NCI-H2081 (cell line): ENCODE measurements at places on chromosomes 4 and X.

GRCh38 chr4:40747207-40747835 is 2.4 kb upstream of the NSUN7 start:
- peak; percentile 69 for DNase-seq

DNA sequence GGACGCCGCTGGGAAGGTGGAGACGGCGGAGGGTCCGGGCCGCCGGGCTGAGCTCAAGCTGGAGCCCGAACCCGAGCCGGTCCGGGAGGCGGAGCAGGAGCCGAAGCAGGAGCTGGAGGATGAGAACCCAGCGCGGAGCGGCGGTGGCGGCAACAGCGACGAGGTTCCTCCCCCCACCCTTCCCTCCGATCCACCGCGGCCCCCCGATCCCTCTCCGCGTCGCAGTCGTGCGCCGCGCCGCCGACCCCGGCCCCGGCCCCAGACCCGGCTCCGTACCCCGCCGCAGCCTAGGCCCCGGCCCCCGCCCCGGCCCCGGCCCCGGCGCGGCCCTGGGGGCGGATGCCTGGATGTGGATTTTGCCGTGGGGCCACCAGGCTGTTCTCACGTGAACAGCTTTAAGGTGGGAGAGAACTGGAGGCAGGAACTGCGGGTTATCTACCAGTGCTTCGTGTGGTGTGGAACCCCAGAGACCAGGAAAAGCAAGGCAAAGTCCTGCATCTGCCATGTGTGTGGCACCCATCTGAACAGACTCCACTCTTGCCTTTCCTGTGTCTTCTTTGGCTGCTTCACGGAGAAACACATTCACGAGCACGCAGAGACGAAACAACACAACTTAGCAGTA is 483 bp downstream of the USP27X start:
- DNase-seq = no peak

DNA sequence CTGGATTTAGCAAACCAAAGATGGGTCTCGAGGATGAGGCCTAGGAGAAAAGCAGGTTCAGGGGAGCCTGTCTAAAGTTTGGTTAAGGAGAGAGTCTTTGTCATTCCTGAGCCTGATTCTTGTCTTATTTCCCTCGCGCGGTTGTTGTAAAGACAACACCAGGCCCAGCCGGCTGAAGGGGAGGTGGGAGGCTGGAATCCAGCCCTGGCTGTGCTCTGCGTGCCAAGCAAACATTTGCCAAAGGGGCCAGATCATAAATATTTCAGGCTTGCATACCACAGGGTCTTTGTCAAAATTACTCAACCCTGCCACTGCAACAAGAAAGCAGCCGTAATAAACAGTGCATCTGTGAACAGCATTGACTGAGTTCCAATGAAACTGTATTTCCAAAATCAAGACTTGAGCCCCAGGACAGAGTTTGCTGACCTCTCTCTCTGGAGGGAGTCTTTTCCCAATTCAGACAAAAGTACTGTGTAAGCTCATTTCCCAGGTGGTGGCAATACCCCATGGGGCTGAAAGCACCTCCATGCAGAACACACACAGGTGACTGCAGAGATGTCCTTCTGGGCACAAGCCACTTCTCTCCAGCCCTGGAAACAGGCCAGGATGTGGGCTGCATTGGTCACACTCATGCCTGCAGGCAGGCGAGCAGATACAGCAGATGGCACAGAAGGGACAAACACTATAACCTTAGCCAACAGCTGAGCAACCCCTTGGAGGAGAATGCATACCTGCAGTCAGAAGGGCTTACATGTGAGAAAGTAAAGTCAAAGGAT is 320.3 kb downstream of the STK32B start:
- DNase-seq = no peak

GRCh38 chr4:122224348-122224747 is 72.2 kb downstream of the BLTP1 start:
- DNase-seq = no peak

DNA sequence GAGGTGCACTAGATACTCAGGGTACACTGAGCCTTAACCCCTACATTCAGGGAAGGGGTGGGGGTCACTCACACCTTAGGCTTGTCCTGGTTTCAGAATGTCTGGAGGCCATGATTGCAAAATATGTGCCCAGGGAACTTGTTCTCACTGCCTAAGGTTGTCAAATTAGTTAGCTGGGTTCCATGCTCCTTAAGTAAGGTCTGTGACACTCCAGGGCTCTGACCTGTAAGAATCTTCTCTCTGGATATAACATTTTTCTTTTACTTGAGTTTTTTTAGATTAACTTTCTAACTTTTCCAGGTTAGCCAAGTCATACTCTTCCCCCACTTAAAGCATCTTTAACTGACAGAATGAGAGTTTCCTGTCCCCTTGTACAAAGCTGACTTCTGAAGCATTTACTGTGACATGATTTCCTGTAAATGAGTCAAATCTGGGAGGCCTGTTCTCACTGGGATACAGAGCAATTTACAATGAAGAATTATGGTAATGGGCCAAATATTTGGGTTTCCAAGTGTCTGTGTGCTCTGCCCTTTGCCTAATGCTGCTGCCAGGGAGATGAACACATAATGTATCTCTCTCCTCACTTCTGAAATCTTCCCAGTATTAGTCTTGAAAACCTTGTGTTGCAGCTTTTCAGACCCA is 101.7 kb downstream of the GATB start:
- DNase-seq = no peak

GRCh38 chr4:40423735-40424134 is 88.6 kb downstream of the CHRNA9 start:
- no peak for DNase-seq

- no peak for DNase-seq
These were observed 14.4 kb upstream of the ENAM start for GRCh38 chr4:70614184-70614555.

DNA sequence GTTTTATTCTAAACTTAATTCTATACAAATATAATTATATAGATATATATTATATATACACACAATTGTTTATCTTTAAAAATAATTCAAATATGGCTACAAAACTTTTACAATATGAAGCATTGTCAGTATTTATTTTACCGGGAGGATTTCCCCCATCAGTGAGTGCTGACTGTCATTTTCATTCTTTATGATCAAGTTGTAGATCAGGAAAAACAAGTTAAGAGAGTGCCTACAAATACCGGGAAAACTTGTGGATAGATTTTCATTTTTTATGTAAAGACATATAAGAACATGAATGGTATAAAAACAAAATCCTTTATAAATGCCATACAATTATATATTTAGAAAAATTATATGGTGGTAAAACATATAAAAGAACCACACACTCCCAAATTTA is 37.8 kb downstream of the CLCN3 start:
- DNase-seq = no peak

GRCh38 chr4:8699479-8700145 is 107.0 kb downstream of the CPZ start:
- DNase-seq = no peak

- DNase-seq = no peak
These were observed 3.0 kb downstream of the KIAA0232 start for GRCh38 chr4:6785572-6785925.

- DNase-seq = no peak
These were observed 21.2 kb downstream of the USP53 start for GRCh38 chr4:119233750-119234149.

GRCh38 chrX:71315917-71316316 is 14.4 kb downstream of the ITGB1BP2 start:
- DNase-seq = no peak

GRCh38 chr4:176601124-176601523 is 191.6 kb downstream of the VEGFC start:
- DNase-seq = no peak

DNA sequence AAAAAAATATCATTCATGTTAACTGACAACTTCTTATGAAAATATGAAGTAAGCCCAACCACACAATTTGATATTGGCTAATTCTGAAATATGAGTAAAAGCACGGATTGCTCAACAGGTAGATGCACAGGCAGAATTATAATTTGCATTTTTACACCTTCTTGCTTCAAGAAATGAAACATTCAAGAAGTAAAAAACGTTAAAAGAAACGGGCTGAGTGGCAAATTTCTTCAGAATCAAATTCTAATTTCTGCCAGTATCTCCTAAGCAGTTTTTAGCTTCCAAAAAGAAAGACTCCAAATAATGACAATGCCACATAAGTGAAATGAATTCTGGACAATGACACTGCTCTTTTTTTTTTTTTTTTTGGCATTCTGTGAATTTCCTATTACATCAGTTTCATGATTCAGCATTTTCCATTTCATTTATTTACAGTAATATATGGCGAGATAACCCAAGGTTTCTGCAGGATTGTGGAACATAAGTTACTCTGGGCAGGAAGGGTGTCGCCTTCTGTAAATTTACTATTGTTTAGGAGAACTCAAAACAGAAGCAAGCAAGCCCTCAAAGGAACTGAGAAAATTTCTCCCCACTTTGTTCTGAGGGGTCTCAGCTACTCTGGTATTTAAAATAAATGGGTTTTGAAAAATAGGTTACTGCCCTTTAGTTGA is 1.4 kb downstream of the SEL1L3 start:
- DNase-seq = no peak

DNA sequence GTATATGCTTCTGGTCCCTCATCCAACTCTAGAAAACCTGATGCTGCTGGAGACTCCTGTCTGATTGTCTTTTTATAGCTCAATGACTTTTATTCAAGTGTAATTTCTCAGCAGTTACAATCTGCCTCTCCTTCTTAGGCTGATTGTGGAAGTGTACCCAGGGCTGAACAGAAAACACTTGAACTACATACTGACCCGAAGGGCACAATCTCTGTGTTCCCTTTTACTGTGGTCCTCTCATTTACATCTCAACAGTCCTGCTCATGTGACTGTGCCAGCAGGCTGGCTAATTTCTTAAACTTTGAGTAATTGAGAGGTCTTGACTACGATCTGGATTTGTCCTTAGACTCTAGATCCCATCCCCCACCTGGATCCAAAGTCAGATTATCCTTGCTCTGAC is 863.4 kb downstream of the PDHA2 start:
- DNase-seq = no peak

DNA sequence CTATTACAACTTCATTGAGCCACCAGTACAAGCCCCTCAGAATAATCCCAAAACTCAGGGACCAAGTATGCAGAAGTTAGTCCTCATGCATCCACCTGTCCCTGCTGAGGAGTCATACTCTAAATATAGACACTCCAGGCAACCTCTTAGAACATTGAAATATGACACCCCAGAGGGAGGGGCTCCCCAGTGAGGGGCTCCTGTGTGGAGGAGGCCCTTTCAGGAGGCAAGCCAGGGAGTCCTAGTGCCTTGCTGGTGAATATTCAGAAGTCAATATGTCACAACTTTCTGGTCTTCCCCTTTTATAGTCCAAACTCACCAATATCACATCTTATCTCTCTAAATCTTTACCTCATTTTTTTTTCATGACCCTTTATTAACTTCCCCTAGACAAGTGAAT is 1.6 kb upstream of the ARMCX6 start:
- no peak for DNase-seq

DNA sequence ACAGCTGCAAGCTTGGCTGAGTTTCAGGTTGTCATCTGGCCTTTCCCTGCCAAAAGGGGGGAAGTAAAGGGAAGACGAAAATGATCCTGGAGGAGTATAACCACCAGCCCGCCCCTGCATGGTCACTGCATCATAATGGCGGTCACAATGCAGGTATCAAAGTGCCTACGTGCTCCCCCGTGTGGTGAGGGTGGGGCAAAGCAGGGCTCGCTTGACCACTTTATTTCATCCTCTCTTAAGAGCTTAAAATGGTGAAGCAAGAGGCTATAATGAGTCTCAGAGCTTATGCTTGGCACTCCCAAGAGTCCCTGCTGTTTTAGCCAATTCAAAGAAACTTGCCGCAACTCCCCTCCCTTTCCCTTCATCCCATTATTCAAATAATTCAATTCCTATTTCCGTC is 105.6 kb downstream of the APOOL start:
- DNase-seq = no peak

DNA sequence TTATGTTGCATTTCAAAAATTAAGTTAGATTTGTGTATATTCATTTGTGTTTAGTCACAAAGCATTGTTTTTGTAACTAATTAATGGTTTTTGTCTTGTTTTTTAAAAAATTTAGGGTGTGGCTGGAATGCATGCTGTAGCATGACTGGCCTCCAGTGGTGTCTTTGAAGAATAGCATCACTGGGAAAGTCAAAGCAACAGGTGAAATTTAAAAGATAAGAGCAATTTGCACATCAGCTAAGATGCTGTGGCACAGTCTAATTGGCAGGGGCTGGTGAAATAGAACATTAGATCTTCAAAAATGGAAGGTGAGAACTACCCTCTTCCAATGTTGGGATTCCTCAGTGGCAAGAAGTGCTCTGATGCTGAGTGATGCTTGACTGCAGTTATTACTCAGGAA is 45.3 kb downstream of the ANK2 start:
- DNase-seq = no peak

- DNase-seq = no peak
These were observed 781.4 kb downstream of the KLHL13 start for GRCh38 chrX:117335209-117335608.

GRCh38 chr4:6771229-6771671 is 11.3 kb upstream of the KIAA0232 start:
- DNase-seq = no peak

GRCh38 chrX:16992445-16992844 is 46.0 kb downstream of the REPS2 start:
- no peak for DNase-seq

DNA sequence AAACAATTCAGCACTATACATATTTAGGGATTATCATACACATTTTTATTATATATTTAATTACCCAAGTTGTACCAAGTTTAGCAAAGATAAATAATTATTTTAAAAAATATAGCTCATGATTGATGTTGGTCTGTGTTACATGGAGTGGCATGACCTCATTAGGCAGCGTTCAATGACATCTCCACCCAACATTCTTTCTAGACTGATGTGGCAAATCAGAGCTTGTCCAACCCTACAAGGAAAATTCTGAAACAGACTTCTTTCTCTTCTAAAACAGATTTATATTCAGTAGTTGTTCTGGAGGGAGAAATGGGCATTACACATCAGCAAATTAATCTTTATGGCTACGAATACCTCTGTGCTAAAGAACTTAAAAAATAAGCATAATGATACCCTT is 189.7 kb downstream of the PDGFC start:
- no peak for DNase-seq

GRCh38 chrX:16484338-16484737 is 165.6 kb upstream of the S100G start:
- no peak for DNase-seq

DNA sequence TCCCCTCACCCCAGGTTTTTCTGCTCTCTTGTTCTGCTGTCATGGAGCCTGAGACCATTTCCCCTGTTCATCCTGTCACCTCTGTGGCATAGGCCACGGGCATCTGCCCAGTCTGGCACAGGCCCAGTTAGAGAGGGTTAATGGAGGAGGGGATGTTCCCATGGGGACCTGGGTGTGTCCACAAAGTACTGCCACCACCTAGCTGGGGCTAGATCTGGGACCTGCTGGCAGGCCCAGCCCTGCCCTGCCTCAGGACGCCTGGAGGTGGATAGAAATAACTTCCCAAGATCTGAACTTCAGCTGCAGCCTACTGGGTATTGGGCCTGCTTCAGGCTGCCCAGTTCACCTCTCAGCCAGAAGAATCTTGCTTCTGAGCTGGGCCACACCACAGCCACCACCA is 13.5 kb downstream of the EFNB1 start:
- no peak for DNase-seq
